ENCODE measurements at places on chromosomes 7 and 10.

- DNase-seq: no peak
These were observed 21.0 kb upstream of the EEPD1 start for GRCh38 chr7:36132012-36132411.

DNA sequence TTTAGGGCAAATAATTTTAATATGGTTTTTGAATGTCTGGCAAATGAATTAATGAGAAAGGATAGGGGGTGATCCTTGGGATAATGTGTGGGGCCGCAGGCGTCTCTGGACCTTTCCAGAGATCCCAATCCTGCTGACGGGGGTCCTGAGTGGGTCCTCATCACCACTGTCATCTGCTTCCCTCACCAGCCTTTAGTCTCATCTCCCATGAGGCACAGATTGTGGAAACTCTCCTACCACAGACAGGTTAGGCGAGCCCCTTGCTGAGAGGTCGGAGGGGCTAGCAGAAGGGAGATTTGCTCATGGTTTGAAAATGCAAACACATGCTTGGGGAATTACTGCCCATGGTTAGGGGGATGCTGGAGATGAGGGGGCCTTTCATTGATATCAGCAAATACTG, 484.6 kb downstream of the RPS24 start:
- no peak for DNase-seq

- DNase-seq: no peak
These were observed 81.1 kb upstream of the PRKG1 start for GRCh38 chr10:50992972-50993766.

- no peak for DNase-seq
These were observed 12.4 kb downstream of the PRKAR2B start for GRCh38 chr7:107056728-107057473.

DNA sequence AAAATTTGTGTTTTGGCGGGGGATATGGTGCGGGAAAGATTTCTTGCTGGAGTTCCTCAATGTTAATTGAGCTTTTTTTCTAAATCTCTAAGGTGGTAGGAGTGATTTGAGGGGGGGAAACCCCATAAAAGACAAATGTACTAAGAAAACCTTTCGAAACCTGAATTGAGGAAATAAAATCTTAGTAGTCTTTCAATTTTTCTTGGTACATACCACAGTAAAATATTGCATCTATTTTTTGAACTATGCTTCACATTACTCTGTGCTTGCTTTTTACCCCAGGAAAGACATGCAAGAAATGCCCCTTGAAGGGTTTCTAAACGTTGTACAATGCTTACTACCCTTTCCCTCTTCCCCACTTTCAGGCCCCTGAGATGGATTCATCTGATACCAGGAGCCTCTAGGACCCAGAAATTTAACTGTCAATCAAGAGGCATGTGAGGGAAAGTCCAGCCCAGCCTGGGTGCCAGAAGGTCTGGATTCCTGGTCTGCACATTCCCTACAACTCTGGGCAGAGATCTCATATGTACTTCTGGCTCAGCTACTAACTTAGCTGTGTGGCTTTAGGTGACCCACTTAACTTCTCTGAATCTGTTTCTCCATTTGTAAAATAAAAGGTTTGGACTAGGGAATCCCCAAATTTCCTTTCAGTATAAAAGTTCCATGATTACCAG, 5.8 kb upstream of the PDCD4 start:
- DNase-seq: no peak

DNA sequence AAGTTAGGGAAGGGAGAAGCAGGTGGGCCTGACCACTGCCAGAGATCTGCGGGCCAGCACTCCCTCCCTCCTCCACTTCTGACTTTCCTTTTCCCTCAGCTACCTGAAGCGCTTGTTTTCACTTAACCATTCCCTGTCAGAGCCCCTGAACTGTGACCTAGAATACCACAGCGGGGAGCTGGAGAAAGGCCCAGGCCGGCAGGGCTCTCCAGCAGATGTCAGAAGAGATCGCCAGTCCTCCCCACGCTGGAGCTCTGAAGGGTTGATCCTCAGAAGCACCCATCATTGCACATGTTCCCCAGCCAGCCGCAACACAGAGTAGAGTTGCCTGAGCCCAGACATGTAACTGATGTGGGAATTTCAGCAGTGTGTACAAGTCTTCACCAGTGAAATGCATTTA, 44.4 kb upstream of the GAD2 start:
- DNase-seq: no peak

DNA sequence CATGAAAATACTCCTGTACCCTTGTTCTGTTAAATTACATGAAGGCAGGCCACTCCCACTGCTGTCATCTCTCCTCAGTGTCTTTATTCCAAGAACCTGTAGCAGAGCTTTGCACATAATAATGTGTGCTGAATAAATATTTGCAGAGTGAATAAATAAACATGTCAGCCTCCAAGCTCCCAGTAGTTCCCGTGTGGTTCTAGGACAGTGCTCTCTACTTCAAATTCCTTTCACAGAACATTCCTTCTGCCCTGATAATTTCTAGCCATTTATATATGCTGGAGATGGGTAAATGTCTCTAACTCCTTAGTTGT, 20.3 kb upstream of the HYAL4 start:
- no peak for DNase-seq

DNA sequence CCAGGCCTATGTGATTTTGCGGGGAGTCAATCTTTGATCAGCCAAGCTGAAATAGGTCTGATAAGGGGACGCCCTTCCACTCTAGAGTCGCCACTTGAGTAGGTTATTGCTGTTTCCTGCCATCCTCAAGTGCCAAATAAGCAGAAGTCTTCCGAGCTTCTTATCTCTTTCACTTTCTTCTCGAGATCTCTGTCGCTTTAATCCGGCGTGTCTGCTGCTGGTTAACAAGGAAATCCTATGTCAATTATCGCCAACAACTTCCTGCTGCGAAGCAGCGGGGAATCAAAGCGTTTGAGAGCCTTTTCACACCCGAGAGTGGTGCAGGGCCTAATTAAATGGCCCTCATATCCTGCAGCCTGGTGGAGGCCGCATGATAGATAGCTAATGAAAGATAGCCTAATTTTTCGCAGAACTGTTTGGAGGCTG, 215.9 kb downstream of the RAB11FIP2 start:
- no peak for DNase-seq

DNA sequence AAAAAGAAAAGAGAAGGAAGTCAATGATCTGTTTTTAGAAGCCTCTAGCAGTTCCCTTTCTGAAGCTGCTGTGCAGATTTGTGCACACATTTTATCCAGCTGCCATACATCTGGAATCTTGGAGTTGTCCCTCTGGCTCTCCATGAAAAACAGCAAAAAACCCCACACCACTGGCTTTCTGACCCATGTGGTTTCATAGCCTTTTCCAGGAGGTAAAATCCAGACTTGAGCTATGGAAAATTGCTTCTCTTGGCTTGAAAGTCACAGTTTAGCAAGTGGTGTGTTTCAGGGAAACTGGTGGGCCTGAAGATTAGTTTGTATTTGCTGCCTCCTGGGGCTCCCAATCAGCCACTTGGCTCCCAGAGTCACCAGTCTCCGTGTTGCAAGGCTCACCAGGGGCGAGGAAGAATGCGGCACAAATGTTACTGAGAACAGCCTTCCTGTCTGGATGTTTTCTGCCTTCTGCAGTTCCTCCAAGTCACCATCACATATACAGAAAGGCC, 50.1 kb upstream of the ADRB1 start:
- no peak for DNase-seq

DNA sequence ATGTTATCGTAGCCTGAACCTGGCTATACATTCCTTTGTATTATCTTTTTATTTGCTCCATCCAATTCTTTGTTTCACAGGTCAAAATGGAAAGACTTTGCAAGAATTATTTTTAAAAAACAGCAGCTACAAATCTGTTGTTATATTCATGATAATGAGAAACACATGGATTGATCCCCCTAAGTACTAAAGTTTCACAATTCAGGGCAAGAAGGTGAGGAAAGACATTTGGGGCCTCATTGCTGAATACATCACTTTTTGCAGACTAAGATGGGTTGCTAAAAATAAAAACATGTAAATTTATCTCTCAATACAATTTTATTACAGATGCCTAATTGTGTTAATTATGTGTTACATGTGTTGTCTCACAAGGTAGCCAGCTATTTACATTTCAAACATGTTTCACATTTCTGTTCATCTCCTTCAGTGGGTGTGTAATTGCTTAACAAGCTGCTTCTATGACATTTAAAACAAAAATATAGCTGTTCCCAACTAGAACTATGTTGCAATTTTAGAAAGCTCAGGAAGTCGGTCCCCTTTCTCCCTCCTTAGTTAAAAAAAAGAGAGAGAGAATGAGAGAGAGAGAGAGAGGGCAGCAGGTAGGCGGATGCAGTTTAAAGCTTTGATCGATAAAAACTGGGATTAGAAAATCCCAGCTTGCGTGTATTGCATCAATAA, 606.3 kb upstream of the FZD8 start:
- no peak for DNase-seq

DNA sequence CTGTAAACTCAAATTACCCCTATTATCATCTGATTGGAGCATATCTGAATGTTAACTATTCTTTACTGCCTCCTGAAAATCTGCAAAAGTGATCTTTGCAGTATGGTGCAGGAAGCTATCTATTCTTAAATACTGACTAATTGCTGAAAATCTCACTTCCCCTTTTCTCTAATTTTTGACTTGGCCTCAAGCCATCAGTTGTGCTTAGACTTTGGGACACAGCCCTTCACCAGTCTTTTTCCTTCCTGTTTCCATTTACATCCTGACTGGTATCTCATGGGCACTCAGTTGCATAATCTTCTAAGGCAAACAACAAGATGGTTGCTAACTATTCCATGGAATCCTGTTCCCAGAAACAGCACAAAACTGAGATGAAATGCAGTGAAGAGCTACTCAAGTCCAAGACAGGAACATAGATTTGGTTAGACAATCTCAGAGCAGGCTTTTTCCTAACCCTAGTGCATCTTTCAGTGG, 228.5 kb downstream of the SORCS1 start:
- DNase-seq: no peak

GRCh38 chr7:7309203-7309602, 126.9 kb downstream of the C1GALT1 start:
- no peak for DNase-seq

DNA sequence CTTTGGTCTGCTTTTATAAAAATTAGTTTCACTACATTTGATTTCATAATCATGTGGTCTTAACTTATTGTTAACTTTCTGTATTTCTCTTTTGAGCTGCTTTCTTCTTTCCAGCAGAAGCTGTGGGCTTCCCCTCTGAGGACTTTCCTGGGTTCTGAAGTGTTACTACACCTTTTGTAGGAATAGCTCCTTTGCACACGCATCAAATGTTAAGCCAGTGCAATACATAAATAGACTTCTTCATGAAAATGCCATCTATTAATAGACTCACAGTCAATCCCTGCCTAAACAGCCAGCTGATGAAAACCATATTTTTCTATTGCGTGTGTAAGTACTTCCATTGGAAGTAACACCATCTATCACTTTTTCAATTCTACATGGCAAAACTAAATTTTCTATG, 1.5 kb downstream of the ABCB4 start:
- DNase-seq: no peak

- no peak for DNase-seq
These were observed 221.0 kb downstream of the DYNC1I1 start for GRCh38 chr7:95993380-95993779.

DNA sequence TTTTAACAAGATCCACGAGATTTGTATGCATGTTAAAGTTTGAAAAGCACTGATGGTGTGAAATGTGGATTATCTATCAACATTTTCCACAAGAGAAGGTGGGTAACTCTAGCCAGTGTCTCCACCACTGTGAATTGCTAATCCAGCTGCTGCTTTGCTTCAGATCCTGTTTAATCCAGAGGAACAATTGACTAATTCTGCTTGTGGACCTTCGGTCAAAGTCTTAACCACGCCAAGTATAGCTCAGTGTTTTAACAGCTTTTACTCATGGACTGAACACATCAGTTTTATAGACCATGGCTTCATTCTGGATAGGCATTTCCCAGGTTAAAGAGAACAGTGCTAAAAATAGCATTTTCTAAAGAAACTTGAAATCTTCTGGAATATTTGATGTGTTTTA, 23.5 kb downstream of the ADK start:
- no peak for DNase-seq

DNA sequence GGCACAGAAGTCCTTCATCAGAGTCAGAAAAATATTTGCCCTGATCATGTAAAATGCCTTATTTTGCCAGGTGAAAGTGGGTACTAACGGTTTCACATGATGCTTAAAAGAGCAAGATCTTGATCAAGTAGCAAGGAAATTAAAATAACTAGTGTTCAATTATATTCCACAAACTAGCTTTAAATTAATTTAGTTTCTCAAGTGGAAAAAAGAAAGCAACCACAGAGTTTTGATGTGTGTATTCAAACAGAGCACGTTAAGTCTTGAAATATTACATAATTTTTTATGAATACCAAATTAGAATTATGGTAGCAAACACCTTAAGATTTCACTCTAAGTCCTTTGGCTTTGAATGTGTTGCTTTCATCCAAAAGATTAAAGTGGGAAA, 47.3 kb downstream of the PIP4K2A start:
- DNase-seq: no peak

DNA sequence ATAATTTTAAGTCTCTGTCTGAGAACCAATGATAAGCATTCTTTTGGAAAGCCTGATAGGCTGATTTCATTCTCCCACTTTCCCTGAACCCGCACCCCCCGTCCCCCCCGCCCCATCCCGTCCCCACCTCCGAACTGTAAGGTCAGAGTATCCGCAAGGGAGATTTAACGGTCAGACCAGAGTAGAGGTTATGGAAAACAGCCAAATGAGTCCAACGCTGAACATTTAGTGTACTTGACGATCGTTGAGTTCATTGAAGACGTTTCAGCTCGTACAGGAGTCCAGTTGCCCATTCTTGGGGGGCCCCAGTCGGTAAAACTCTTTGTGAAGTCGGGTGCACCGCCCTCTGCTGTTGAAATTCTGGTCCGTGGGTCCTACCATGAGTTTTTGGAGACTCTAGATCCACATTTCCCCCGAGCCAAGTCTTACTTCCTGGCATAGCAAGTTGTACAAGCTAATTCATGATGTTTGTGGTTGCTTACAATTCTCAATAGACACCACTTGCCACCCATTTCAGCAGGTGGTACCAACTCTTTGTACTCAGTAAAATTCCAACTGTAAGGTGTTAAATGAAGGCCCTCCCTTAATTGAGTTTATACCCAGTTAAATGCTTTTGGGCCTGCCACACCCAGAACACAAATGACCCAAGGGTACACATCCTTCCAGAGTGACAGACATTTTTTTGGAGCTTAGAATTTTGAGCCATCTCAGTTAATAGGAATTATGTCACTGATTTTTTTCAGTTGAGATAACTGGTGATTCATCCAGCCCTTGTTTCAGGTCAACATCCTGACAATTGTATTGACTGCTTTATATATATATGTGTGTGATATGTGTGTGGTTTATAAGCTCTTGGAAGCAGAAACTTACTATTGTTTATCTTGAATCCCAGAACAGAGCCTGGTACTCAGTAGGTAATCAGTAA, 1.2 kb downstream of the MARCHF5 start:
- no peak for DNase-seq

GRCh38 chr10:118108194-118109026, 61.7 kb upstream of the RAB11FIP2 start:
- DNase-seq: no peak
